GM12892 (cell line): ENCODE measurements at places on chromosomes 13 and 19.

DNA sequence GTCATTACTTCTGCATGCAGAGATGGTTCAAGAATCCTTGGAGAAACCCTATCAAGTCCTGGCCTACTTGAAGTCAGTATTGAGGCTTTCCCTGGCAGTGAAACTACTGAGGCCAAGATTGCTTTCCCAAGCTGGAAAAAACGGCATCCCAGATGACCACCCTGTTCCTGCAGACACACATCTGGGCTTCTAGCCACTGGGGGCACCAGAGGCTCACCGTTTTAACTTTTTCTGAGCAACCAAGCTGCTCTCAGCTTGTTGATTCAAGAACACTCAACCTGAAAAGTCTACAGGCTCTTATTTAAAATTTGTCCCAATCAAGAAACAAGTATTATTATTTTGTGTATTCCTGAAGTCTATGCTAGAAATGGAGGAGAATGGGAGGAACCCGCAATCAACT lies 66.6 kb downstream of the SPRYD7 start:
- DNase-seq = no peak

DNA sequence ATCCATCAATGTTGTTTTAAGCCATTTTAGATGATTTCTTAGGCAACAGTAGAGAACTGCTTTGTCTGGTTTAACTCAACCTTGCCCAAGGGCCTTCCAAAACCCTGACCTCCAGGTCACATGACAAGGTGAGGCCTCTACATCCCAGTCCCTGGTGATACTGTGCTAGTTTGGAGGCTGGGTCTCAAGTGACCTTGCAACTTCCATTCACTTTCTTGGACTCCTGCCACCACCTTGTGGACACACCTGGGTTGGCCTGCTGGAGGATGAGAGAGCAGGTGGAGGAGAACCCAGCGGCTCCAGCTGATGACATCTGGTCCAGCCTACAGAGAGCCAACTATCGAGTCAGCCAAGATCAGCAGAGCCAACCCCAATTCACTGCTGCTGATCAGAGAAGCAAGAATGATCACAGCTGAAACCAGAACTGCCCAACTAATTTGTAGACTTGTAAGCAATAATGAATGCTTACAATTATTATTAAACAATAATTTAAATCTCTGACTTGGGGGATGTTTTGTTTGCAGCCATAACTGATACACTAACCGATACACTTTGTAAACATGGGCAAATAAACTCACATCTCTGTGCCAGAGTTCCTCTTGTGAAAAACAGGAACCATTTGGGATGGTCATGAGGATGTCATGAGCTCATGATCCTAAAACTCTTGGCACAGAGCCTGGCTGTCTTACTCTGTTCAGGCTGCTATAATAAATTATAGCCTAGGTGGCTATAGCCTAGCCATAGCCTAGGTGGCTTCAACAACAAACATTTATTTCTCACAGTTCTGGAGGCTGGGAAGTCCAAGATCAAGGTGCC lies 11.5 kb downstream of the FAM187B start:
- no peak for DNase-seq

DNA sequence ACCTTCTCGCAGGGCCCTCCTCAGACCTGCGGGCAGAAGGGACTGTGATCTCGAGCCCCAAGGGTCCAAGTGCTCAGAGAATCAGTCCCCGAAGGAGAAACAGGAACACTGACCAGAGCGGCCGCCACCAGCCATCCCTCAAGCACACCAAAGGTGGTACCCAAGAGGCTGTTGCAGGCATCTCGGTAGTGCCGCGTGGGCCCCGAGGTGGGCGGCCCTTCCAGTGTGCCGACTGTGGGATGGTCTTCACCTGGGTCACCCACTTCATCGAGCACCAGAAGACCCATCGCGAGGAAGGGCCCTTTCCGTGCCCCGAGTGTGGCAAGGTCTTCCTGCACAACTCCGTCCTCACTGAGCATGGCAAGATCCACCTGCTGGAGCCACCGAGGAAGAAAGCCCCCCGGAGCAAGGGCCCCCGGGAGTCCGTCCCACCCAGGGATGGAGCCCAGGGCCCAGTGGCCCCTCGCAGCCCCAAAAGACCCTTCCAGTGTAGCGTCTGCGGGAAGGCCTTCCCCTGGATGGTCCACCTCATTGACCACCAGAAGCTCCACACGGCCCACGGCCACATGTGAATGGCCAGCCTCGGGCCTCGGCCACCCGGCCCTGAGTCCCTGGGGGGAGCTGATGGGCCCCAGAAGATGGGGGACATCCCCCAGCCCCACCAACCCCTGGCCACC lies 5.5 kb upstream of the ZNF135 start:
- no peak for DNase-seq

- DNase-seq = no peak
Observed at GRCh38 chr13:32409001-32409313, 19.0 kb downstream of the N4BP2L1 start.

DNA sequence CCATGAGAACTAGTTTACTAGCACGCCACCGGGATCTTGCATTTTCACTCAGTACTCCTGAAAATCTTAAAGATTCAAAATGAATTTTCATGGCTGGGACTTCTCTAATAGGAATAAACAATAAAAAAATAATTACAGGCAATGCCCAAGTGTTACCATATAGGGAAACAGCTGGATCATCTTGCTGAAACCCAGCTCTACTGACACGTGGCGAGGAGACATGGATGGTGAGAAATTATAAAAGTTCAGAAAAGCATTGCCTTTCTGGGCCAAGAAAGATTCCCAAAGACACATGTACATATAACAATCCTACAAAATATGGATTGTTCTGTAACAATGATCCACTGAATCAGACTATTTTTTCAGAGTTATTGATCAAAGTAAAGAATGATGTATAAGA lies 209.3 kb downstream of the RGCC start:
- no peak for DNase-seq
